ENCODE measurements at places on chromosomes 11 and 22.

- no peak for DNase-seq
Measured at GRCh38 chr22:43203471-43203981, 16.6 kb upstream of the TTLL12 start.

DNA sequence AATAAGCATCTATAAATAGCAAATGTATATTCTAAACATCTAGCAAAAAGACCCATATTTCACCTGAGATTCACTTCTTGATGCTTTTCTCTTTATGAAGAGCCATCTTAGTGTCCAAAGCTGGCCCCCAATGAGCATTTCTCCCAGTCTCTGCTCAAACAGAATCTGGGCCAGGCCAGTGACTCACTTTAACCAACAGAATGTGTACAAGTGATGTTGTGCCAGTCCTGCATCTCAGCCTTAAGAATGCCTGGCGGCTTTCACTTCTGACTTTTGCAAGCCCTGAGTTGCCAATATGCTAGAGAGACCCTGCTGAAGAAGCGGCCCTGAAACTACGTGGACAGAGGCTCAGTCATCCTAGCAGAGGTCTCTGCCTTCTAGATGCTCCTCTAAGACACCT lies 6.9 kb upstream of the COPB1 start:
- DNase-seq: no peak

DNA sequence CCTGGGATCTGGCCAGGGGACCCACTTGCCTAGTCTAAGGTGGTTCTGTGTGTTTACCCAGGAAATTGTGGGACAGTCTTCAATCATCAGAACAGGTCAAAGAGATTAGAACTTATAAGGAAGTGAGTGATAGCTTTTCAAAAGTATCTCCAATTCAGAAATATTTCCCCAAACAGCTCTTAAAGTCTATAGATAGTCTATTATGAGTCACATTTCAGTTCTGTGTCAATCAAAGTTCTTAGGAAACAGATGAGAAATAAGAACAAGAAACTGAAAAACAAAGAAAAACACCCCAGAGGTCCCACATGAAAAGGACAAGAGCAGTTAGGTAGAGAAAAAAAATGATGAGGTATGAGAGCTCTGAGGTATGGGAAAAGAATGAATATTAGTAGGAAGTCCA lies 381.4 kb upstream of the MPPED2 start:
- no peak for DNase-seq

DNA sequence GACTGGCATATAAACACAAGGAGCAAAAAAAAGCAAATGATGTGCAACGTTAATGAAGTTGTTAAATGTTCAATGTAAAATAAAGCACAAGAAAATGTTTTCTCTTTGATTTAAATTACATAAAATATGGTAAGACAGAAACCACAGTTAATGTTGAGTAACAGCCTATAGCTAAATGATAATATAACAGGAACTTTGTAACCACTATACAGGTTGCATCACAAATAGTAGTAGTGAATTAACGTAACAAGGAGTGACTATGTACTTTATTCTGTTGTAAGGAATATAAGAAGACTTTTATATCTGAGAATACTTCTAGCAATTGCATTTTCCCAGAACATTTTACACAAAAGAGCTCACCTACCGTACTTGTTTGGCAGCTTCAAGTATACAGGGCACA lies 16.9 kb downstream of the SAAL1 start:
- no peak for DNase-seq

- DNase-seq: no peak
Measured at GRCh38 chr22:27687984-27688545, 113.5 kb downstream of the MN1 start.

GRCh38 chr11:83078269-83078668 lies 6.6 kb upstream of the RAB30 start:
- DNase-seq: no peak

GRCh38 chr11:16605389-16605893 lies 133.0 kb upstream of the C11orf58 start:
- no peak for DNase-seq

GRCh38 chr11:27088353-27088752 lies 47.7 kb downstream of the BBOX1 start:
- no peak for DNase-seq

GRCh38 chr11:112762707-112763090 lies 198.5 kb upstream of the NCAM1 start:
- no peak for DNase-seq

- DNase-seq: peak; percentile 47
Measured at GRCh38 chr11:61947486-61948210, 2.5 kb upstream of the BEST1 start.

DNA sequence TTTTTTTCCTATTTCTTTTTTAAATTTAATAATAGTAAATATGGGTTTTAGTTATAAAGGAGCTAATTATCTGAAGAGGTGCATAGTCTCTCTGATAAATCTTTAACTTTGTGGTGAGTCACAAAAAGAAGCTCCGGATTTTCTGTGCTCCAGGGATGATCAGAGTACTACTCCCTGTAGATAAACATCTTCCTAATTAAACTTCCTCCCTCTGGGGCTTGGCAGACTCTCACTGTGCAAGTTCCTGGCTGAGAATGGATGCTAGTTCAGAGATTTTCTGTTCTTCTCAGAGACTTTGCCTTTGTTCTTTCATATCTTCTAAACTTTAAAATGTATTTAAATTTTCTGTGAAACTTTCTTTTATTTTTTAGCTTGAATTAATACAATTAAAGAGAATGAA lies at the start of gene OR10G7:
OR10G7 (minus strand) TSS at position 72 of the 400 bp plus-strand sequence. CDS start 2,324 bp downstream, outside the sequence.
- DNase-seq: no peak

DNA sequence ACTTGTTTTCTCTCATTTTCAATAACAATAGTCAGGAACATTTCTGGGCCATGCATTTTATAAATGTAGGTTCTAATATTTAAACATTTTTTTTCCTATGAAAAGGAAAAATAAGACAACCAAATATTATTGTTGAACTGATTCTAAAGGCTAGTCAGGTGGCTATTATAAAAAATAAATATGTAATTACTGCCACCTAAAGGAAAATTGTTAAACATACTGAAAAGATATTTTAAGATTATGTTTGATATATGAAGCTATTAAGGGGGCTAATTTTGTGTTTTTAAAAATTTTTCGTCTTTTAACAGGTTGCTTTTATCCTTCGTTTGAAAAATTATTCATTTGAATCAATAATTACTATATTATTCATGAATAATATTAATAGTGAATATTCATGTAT lies 62.2 kb upstream of the FDX1 start:
- no peak for DNase-seq

Measured in stimulated activated CD8-positive, alpha-beta memory T cell treated with anti-CD3 and anti-CD28 coated beads, Interleukin-7, amount 100 ng/mL, for 1 hour (primary cell).